ENCODE measurements at places on chromosomes 12 and 14.
A peak's percentile ranks its signal among the peaks of the same experiment; 100 is the strongest.

- no peak for DNase-seq
Observed at GRCh38 chr12:51403681-51404136, 12.5 kb upstream of the GALNT6 start.

DNA sequence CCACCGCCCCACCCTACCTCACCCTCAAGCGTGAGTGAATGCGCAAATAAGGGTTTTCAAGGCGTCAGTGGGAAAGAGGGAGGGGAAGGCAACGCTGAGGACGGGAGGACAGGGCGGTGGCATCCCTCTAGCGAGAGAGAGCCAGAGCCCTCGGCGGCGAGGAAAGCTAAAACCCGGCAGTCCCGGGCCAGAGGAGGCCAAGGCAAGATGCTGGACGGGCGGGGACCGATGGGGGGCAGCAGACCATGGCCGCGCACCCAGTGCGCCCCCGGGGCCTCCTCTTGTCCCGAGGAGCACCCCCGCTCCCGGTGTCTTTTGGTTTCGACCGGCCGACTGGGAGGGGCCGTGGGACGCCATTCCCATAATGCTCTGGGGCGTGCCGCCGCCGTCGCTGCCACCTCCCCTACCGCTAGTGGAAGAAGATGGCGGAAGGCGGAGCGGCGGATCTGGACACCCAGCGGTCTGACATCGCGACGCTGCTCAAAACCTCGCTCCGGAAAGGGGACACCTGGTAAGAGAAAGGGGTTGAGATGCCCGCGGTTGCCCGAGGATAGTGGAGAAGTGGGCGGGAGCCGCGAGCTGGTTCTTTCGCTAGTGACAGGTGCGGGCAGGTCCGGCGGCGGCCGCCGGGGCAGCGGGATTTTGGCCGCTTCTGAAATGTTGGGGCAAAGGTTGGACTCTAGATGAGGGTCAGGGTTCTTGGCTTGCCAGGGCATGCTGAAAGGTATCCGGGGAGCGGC lies at the start of gene USP15:
USP15 (plus strand) TSS at position 412 of the 740 bp plus-strand sequence; CDS start at position 423, 11 bp downstream.
- DNase-seq: peak; percentile 94

DNA sequence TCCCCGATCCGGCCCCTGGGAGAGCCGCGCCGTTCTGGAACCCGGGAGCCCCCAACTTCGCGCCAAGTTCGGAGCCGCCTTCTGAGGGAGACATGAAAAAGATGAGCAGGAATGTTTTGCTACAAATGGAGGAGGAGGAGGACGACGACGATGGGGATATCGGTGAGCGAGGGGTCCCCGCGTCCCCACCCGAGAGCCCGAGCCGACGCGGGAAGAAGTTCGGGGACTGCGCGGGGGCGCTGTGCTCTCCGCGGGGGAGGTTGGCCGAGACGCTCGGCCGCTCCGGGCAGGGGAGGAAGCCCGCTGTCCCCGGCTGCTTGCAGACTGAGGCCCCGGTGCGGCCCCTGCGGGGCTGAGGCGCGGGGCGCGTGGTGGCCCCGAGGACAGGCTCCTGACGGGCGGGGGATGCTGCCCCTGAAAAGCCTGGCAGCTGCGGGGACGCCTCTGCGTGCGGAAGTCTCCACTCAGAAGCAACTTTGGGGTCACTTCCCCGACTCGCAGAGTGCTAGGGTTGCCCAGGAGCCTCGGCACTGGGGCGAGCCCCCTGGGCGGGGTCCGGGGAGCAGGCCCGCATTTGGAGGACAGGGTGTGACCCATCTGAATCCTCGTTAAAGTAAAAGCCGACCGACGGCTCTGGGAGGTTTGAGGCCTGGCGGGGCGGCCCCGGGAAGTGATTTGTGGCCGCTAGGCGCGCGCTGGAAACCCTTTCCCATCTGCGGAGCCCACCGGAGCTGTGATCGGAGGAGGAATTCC lies 511 bp downstream of the ANO6 start:
- no peak for DNase-seq

DNA sequence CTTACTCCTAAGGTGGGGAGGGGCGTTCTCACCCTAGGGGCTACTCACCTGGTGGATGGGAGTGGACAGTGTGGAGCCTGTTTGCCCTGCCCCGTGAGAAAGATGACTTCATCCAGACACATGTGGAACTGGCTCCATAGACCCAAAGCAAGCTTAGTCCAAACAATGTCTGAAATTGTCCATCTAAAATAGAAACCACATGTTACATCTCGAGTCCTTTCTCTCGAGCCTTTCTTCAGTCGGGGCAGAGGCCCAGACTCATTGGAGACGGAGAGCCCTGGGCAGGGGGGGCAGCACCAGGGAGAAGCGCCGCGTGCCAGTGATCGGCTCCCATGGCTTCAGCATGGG lies 4.3 kb downstream of the SIVA1 start:
- DNase-seq: no peak

GRCh38 chr12:12266389-12266872 lies 413 bp downstream of the LRP6 start:
- no peak for DNase-seq

DNA sequence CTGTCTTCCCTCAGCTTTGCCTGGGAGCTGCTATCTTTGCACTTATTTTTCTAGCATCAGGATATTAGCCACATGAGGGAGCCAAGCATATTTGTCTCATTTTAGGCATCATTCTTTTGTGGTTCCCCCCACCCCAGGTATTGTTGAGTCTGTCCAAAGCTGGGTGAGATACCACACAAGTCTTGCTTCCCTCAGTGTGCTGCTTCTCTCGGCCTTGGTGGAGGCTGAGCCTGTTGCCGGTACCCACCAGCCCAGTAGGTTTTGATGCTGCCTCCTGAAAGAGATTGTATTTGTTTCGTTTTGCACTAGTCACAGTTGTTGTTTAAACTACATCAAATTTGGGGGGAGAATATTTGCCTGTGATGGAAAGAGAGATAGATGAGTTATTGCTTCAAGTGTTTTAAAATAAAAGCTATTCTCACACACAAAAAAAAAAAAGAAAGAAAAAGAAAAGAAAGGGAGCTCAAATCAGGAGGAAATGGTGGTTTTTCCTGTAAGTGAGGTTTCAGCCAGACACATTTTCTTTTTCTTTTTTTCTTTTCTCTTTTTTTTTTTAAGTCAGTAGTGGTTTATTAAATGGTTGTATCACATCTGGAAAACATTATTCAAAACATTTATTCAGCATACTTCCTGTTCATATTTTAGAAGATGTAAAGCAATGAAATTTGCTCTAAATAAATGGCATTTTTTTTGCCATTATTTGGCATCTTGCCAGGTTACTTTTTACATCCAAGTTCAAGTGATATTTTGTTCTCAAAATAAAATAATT lies 58.5 kb downstream of the SLC4A8 start:
- peak; percentile 5 for DNase-seq

GRCh38 chr14:52349731-52350130 lies 35.6 kb downstream of the PTGER2 start:
- no peak for DNase-seq

DNA sequence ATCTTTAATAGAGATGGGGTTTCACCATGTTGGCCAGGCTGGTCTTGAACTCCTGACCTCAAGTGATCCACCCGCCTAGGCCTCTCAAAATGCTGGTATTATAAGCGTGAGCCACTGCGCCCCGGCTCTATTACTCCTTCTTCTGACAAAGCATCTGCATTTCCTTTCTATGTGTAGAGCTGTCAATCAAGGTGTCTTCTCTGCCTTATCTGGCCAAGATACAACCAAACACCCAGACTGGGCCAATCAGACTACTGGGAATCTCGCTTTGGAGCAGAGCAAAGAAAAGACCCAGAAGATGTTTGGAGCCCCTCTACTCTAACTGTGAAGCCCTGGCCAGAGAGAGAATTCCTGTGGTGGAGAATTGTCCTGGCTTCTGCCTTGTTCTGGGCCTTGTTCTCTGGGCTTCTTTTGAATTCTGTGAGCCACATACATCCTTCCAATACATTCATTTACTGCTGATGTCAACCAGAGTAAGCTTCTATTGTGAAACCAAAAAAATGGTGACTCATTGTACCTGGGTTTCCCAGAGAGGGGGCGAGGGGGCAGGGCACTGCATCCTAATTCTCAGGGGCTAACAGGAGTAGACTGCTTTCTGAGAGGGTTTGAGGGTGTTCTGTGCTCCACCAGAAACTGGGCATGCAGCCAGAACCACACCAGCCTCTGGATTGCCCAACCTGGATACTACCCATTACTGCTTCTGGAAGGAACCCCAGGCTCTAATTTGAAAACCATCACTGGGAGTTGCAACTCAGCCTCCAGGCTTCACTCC lies 18.8 kb upstream of the FLVCR2 start:
- DNase-seq: no peak

DNA sequence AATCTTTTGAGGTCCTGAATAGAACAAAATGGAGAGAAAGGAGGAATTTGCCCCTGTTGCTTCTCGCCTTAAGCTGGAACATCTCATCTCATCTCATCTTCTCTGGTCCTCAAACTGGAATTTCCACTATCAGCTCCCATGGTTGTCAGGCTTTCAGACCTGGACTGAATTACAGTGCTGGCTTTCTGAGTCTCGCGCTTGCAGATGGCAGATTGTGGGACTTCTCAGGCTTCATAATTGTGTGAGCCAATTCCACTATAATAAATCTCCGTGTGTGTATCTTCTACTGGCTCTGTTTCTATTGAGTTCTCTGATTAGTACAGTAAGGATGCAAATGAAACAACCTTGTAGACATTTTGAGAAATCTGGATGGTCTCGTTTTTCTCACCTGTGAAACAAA lies 199.0 kb downstream of the TMEM117 start:
- DNase-seq: no peak

DNA sequence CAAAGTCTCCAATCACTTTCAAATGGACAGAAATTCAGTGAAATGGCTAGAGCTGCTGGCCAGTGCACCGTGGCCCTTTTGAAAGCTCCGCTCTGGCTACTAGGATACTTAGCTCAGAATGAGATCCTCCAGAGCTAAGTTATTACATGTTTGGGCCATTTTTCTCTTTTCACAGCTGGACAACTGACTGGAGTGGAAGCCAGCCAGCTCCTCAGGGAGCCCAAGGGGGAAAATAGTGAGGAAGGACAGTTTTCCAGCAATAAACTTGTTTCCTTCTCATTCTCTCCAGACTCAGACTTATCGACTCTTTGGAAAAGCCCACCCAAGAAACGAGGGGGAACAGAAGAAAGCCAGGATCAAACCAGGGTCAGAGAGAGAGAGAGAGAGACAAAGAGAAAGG lies 266.0 kb downstream of the KSR2 start:
- no peak for DNase-seq

GRCh38 chr12:127205781-127206555 lies 1061.0 kb upstream of the TMEM132C start:
- DNase-seq: no peak

DNA sequence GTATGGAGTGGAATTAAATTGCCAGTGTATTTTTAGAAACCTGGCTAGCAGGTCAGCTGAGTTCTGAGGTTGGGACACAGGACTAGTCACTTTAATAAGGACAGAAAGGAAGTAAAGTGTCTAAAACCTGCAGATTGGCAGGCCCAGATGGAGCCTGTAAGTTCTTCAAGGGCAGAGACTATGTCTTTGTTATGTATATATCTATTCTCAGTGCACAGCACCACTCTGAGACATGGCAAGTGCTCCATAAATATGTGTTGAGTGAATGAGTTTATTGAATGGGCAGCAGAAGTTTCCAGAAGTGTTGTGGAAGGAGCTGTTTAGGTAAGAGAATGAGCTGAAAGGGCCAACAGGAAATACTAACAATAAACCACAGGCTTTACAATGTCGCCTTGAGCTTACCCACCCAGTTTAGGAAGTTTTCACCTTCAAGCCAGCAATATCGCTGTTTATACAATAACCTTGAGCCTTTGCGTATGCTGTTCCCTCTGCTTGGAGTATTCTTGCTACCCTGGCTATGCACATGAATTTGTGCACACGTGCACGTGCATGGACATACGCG lies 109.5 kb upstream of the TMPO start:
- DNase-seq: no peak

DNA sequence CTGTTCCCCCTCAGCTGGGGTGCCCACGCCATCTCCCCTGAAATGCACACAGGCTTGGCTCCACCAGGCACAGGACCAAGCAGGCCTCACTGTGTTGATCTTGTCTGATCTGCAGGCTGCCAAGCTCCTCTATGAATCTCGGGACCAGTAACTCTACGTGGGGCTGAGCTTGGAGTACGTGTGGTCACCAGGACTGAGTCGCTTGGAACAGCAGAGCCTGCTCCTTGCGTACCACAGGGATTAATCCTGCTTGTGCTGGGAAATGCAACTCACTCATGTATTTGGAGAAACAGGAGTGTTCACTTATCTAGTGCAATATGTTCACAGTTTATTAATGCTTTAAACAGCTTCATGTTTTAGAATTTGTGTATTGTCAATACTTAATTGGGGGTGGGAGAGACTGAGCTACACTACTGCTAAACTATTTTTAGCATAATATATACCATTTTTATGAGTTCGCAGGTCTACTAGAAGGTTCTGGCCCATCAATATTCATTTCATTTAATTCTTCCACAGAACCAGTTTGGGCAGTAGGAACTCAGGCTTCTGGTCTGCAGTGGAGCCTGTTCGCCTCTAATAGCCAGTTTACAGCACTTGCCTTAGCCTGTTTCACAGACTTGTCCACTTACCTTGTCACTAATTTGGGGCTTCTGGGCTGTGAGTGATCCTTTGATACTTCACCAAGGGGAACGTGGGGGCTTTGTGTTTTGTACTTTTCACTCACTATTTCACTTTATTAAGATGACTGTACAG lies 17.4 kb downstream of the ZFYVE21 start:
- no peak for DNase-seq

GRCh38 chr12:5308216-5308615 lies 123.7 kb upstream of the NTF3 start:
- no peak for DNase-seq

- DNase-seq: no peak
Observed at GRCh38 chr14:49089107-49089506, 497.1 kb downstream of the RPS29 start.

GRCh38 chr14:76995279-76996035 lies 33.1 kb downstream of the IRF2BPL start:
- no peak for DNase-seq

- no peak for DNase-seq
Observed at GRCh38 chr14:75041613-75042012, 9.7 kb downstream of the MLH3 start.

- no peak for DNase-seq
Observed at GRCh38 chr12:20445687-20446086, 77.3 kb downstream of the PDE3A start.

GRCh38 chr14:95829321-95829720 lies 47.3 kb upstream of the TUNAR start:
- no peak for DNase-seq

- no peak for DNase-seq
Observed at GRCh38 chr14:80388980-80389711, 177.8 kb upstream of the DIO2 start.

DNA sequence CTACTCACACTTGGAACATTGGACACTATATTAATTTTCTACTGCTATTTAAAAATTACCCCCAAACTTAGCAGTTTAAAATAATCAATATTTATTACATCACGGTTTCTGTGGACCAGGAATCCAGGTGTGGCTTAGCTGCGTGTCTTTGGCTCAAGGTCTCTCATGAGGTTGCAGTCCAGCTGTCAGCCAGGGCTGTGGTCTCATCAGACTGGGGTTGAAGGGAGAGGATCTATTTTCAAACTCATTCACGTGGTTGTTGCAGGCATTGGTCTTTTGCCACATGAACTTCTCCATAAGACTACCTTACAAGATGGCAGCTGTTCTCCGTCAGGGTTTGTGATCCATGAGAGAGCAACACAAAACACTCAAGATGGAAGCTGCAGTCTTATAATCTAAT lies 343.0 kb downstream of the BCAT1 start:
- DNase-seq: no peak

GRCh38 chr12:99157946-99158345 lies 489.6 kb upstream of the GARIN6 start:
- no peak for DNase-seq
